ENCODE measurements at places on chromosomes 4 and X.

DNA sequence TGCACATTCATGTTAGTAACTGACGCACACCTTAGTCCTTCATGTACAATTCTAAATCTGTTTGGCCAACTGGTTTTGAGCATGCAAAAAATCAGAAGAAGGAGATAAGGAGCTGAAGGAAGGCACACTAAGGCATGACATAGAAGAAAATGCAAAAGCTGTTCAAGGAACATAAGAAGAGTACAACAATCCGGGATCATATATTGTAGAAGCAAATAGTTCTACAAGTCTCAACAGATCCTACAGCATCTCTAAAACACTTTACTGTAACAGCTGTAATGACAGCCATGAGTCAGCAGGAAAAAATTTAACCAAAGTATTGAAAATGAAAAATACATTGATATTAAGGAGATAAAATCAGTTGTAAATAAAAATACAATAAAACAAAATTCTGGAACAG lies 57.7 kb downstream of the KLHL13 start:
- no peak for DNase-seq

- peak; percentile 10 for DNase-seq
Observed at GRCh38 chrX:14095702-14096101, 66.0 kb upstream of the GEMIN8 start.

DNA sequence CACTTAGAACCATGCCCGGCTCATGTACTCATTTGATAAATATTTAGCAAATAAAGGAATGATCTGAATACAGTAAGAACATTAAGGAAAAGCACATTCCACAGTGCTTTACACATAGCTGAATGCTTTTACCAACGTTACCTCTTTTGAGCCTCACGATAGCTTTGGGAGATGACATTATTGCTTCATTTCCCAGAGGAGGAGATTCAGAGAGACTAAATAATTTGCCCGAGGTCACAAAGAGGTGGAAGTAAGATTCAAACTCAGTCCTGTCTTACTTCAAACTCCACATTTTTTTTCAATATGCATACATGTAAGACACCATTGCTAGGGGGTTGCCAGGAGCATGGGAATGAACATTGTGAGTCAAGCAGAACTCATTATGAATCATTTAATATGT lies 538.5 kb downstream of the BCOR start:
- DNase-seq = no peak

DNA sequence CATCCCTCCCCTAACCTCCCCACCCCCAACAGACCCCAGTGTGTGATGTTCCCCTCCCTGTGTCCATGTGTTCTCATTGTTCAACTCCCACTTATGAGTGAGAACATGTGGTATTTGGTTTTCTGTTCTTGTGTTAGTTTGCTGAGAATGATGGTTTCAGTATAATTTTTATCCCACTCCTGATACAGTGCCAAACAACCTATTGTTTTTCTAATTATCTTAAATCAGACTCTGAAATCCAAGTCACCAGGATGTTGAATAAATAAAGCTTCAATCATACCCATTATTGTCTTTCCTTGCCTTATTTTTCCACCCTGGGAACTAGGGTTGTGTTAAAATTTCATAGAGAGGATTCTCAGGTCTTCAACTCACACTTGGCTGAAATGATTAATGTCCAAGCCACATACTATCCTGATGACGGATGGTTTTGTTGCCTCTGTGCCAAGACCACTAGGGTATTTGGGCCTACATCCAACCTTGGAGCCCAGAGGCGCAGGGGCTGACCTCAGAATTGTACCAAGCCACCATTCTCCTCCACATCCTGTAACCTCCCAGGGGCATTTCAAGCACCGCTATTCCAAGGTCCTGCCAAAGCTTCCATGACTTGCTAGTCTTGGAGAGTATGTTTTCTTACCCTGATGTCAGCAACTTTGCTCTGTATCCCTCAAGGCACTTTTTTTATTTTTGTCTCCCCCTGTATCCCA lies 332.4 kb downstream of the ARHGAP24 start:
- DNase-seq = no peak

- no peak for DNase-seq
Observed at GRCh38 chr4:68176500-68176899, 46.8 kb upstream of the TMPRSS11F start.

- DNase-seq = no peak
Observed at GRCh38 chr4:1348014-1348513, 1.1 kb downstream of the UVSSA start.

DNA sequence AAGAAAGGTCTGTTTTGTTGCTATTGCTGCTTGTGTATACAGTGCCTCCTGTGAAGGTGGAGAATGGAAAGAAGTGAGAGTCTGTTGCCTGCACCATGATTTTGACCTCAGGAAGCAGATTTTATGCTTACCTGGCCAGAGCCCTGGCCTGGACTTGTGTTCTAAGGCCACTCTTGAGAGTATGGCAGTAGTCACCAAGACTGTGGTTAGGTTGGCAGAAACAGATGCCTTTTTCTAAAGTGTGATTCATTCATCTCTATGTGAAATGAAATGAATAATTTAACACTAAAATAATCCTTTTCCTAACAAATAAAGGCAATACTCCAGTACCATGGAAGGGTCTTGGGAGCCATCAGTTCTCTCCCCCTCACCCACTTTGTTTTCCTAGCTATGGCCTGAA lies 161.8 kb downstream of the DCLK2 start:
- no peak for DNase-seq

GRCh38 chr4:23144707-23145106 lies 452.0 kb downstream of the GBA3 start:
- DNase-seq = no peak

DNA sequence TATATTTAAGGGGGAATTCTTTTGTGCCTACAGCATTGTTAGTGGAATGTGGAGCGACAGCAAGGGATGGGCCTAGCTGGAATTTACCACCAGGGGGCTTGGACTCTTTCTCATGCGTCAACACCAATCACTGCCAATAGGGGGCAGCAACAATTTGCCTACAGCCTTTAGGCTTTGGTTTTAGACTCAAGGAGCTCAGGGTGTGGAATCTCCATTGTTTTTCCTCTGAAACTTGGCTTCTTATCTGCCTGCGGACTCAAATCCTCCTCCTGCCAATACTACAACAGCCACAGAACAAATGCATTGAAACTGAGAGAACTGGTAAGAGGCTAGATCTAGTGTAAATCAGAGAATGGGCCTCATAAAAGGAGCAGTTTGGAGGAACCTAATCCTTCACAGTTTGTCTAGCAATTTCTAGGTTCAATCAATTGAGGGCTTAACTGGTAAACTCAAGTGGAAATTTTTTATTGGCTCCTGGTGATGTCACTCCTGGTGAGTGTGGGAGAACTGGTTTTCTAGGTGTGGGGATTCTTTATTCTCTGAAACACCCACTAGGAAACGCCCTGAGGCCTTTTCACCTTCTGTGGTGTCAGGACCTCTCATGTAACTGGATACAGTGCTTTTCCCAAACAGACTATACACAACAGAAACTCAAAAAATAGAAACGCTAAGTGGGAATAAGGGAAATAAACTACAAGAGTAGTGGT lies 27.9 kb upstream of the TMSB4X start:
- no peak for DNase-seq

DNA sequence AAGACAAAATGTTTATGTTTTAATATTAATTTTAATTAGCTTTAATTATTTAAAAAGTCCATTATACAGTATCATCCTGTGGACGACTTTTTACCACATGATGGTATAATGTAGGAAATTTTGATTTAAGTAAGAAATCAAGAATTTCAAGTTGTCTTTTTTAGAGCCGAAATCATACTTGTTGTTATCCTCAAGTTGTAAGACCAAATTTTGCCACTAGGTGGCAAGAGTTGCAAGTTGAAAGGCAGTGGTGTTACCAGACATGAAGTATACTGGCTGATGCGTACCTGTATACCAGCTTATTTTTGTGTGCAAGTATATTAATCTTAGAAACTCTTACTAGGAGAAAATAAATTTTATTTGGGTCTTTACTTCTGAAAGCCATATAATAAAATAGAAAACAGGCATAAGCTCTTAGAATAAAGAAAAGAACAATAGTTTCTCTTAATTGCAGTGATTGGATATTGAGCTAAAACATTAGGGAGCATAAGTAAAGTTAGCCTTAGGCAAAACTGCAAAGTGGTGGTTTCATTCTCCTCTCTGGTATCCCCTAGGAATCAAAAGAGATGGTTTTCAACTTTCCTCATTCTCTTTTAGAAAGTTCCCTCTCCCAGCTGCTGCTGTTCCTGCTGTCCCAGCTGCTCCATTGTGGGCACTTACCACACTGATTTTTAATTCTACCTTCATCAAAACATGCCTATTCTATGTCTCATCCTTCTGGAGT lies 118.0 kb upstream of the WDFY3 start:
- no peak for DNase-seq

DNA sequence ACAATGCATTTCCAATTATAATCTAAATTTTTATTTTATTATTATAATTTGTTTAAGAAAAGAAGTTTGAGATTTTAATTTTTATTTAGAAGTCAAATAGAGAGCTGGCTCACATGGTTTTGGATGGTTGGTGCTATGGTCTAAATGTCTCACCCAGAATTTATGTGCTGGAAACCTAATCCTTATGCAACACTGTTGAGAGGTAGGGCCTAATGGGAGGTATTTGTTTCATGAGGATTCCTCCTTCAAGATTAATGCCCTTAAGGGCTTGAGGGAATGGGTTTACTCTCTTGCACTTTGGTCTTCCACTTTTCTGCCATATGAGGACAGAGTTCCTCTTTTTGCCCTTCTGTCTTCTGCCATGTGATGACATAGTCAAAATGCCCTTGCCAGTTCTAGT lies 960.5 kb upstream of the IGFBP7 start:
- DNase-seq = no peak

DNA sequence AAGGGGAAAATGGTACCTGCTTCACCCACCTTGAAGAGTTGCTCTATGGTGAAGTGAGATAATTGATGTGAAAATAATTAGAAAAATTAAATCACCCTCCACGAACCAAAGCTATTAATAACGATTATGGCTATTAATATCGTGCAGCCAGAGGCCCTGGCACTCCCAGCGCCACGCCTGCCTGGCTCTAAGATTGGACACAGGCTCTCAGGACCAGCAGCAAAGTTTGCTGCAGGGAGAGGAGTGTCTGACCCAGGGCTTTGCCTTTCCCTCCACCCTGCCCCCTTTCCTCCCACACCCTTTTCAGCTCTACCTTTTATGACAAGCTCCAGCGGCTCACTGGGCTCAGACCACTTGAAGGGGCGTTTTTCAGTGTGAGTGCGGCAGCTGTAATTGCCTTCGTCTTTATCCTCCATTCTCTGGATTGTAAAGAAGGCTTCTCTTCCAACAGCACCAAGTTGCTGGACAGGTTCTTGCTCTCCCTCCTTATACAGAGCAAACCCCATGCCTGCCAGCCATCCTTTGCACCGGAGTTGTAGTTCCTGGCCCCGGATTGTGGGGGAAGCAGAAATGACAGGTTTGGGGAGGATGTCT lies 11.5 kb downstream of the IGSF1 start:
- no peak for DNase-seq

GRCh38 chr4:127579821-127580220 lies 52.9 kb upstream of the INTU start:
- DNase-seq = no peak

DNA sequence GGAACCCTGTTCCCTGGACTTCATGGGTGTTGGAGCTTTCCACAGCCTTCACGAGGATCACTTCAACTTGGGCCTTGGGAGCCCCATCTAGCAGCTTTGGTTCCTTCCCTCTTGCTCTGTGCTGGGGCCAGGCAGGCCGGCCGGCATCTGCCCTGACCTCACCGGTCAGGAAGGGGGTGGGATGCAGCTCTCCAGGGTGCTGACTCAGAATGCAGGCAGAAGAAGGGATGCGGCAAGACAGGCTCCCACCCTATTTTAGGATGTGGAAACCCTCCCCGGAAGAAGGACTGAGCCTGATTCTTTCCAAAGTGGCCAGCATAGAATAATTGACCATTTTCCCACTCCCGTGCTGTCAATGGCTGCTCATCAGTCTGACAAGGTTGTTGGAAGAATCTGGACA lies 47.1 kb downstream of the FHDC1 start:
- no peak for DNase-seq

GRCh38 chr4:25925486-25926201 lies 11.6 kb downstream of the SMIM20 start:
- DNase-seq = peak; percentile 22

DNA sequence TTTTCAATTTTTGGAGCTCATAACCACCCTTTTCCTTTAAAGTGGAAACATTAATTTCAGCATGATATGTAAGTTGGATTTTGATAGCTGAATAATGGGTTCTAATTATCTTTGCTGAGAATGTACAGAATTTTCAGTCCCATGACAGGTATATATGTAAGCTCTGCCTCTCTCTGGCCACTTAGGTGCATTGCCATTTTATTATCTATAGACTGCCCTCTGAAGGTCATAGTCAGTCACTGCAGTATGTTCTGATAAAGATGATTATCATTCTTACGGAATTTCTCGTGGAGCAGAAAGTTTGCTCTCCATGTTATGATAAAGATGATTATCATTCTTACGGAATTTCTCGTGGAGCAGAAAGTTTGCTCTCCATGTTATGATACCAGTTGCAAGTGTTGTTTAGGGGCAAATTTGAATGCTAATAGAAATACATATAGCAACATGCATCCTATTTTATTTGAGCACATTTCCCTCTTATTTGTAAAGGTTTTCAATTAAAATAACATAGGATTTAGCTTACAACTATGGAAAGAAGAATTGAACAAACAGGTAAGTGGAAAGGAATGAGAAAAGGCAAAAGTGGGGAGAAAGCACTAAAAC lies 10.4 kb downstream of the AFP start:
- no peak for DNase-seq

GRCh38 chr4:89657931-89658700 lies 178.8 kb downstream of the SNCA start:
- no peak for DNase-seq

DNA sequence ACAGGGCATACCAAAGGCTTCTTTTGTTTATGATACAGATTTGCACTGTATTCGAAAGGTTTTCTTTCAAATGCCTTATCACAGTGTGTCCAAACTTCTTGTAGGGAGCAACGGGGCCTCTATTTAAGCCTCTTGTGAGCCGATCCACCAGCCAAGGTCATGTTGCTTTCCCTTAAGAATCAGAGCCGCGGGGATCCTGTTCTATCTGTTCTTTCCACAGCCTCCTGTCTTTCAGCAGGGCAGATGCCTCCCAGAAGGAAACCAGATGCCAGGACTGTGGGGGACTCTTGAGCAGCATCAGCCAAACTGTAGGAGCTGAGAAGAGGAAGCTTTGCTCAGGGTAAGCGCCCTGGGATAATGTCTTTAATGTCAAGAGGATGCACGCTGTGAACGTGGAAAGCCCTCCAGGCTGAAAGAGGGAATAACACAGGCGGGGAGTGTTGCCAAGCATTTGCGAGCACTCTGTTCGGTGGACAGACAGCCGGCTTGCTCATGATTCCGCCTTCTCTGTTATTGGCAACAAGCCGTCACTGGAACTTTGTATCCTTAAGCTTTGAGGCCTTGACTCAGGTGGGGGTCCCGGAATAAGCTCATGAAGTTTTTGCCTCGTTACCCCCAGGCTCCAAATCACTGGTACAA lies 279.8 kb upstream of the FRG1 start:
- no peak for DNase-seq

DNA sequence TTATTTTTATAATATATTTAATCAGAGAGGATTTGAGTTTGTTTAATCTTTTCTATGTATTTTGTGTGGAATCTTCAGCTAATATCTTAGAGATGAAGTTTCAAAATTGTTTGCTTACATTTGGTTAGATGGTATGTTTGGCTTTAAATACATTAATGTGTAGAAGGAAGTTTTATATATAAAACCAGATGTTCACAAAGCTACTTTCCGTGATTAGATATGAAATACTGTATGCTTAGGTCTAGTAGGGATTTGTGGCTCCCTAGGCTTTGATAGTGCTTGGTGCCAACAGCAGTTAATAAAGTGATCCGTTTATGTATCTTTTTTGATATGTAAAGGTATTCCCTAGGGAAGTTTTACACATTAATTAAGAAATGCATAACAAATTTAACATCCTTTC lies 223.0 kb downstream of the ARHGAP10 start:
- no peak for DNase-seq

- DNase-seq = no peak
Observed at GRCh38 chrX:47160781-47161180, 15.8 kb downstream of the RBM10 start.
